ENCODE measurements at places on chromosomes 1 and 21. TPM values are rescaled to one million over a fixed set of nuclear protein-coding genes. Genes with fewer than 3 reads are reported as not detected.

Gene NBPF20
- total RNA-seq, result 3.8 TPM

Gene DNALI1
- 0.25 TPM for total RNA-seq

Gene ZNF695
- not detected for total RNA-seq

Gene SIM2
- not detected for total RNA-seq

Gene CHRNB2
- total RNA-seq, result not detected

GRCh38 chr1:210800301-210800700, 333.6 kb downstream of the KCNH1 start:
- no peak overlapping the region for H3K4me3 ChIP-seq
- no peaks in the 10 kb centered on the region for H3K36me3 ChIP-seq
- H3K27me3 ChIP-seq, result no peaks in the 10 kb centered on the region

GRCh38 chr1:84598846-84599741, 24.9 kb upstream of the CTBS start:
- no peaks in the 10 kb centered on the region for H3K27me3 ChIP-seq
- DNase-seq, result no peak
- H3K4me3 ChIP-seq, result no peak overlapping the region
- H3K4me1 ChIP-seq, result no peaks in the 10 kb centered on the region
- H3K27ac ChIP-seq, result no peak overlapping the region

- H3K4me1 ChIP-seq, result no peaks in the 10 kb centered on the region
- H3K27ac ChIP-seq, result no peak overlapping the region
- no peaks in the 10 kb centered on the region for H3K27me3 ChIP-seq
- no peak for DNase-seq
Observed at GRCh38 chr1:96281491-96281890, 440.1 kb upstream of the PTBP2 start.

DNA sequence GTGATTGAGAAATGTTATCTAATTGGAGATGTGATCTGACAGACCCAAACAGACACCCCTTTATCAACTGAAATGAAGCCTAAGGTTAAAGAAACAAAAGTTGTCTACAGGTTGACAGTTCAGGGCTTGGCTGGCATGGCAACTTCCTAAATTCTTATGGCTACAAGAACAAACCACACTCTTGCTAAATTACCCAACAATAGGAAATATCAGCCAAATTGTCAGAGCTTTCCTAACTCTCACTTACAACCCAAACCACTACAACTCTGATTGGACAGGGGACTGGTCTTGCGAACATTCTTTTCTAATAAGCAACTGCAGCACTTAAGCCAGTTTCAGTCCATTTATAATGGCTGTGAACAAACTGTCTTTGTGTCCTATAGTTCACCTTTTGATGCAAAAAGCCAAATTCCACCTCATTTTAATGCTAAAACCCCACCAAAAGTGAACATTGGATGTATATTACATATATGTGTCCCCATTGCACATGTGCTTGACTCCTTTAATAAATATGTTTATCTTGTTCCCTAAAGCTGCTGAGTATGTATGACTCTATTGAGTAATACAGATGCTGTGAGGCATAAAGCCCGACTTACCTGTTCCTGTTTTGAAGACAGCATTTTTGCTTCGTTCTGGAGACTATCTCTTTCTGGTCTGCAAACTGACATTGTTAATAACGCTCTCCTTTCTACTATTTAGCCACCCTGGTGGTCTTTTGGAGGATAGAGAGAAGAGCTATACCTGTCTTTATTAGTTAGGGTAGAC, 101.3 kb upstream of the HMCN1 start:
- H3K36me3 ChIP-seq, result no peaks in the 10 kb centered on the region
- H3K4me3 ChIP-seq, result no peak overlapping the region
- no peak overlapping the region for H3K27ac ChIP-seq
- H3K4me1 ChIP-seq, result no peaks in the 10 kb centered on the region
- H3K27me3 ChIP-seq, result no peaks in the 10 kb centered on the region
